ENCODE measurements at places on chromosomes 7 and 10.

- DNase-seq: no peak
Measured at GRCh38 chr7:128215739-128216138, 25.3 kb upstream of the LEP start.

GRCh38 chr7:27091105-27091504 lies 4.7 kb downstream of the HOXA1 start:
- DNase-seq: no peak

GRCh38 chr10:25641595-25641994 lies 292.4 kb upstream of the MYO3A start:
- no peak for DNase-seq

- no peak for DNase-seq
Measured at GRCh38 chr10:17216901-17217395, 11.1 kb upstream of the VIM start.

GRCh38 chr7:66206119-66206933 lies 1.2 kb downstream of the TPST1 start:
- no peak for DNase-seq

DNA sequence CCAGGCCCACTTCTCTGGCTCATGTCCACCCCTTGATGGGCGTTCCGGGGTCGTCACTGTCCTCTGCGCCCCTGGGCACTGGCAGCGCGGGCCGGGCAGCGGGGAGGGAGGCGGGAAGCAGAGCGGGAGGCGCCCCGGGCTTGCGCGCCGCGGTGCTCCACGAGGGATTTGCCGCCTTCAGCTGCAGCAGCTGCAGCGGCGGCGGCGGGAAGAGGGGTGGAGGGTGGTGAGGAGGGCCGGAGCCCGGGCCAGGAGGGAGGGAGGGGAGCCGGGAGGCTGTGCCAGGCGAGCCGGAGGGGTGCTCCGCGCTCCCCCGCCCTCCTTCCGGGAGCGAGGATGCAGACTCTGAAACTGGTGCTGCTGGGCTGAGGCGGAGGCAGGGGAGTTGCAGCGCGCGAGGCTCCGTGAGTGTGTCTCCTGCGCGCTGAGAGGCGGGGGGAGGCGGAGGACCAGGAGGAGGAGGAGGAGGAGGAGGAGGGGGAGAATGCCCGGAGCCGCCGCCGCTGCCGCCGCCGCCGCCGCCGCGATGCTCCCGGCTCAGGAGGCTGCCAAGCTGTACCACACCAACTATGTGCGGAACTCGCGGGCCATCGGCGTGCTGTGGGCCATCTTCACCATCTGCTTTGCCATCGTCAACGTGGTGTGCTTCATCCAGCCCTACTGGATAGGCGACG lies at the start of gene LHFPL3:
TSS of gene LHFPL3 (plus strand) at position 308 of the 674 bp plus-strand sequence.
- DNase-seq: no peak

GRCh38 chr10:76463111-76463510 lies 1031.7 kb downstream of the LRMDA start:
- DNase-seq: no peak

DNA sequence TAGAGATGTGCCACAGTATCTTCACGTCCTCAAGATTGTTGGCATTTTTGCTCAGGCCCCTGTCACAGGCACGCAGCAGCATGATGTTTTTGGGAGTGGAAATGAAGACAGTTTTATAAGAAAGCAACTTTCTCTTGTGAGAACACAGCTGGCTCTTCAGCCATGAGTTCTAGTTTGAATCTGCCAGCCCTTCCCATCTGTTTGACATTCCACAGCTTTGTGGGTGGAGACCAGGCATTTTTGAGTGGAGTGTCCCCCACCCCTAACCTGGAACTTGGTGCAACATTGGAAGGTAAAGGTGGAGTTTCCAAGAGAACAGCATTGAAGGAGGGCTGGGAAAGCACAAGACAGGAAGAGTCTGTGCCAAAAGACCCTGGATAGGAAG lies 253.1 kb upstream of the IGFBP3 start:
- DNase-seq: no peak
